ENCODE measurements at places on chromosomes 1 and 21.

DNA sequence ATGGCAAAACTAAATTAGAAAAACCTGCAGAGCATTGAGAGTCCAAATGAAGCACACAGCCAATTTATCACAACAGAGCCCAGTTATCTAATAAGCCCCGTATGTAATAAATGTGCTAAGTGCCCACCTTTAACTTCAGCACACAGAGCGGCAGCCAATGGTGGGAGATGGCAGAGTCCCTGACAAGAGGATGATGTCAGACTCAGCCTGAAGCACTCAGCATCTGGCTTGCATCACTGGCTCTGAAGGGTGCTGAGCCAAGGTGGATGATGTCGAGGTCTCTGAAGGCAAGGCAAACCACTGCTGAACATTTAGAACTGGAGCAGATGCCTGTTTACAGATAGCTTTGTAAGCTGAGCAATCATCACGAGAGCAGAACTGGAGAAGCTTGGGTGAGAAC is 118.3 kb downstream of the NUF2 start:
- DNase-seq: no peak

DNA sequence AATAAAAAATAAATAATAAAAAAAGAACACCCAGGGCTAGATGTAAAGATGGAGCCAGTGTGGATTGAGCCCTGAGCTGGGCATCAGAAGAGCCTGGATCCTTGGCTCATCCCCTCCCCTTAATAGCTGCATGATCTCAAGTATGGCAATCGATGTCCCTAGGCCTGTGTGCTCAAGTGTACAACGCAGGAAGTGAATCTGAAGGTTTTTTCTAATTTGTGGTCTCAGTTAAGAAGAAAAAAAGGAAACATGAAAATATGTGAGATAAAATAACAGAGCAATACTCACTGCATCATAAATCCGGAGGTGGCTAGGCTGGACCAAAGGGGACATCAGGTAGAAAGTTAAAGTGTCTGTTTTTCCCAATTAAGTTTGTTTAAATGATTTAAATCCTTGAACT is 47.3 kb upstream of the SLC44A3 start:
- no peak for DNase-seq

DNA sequence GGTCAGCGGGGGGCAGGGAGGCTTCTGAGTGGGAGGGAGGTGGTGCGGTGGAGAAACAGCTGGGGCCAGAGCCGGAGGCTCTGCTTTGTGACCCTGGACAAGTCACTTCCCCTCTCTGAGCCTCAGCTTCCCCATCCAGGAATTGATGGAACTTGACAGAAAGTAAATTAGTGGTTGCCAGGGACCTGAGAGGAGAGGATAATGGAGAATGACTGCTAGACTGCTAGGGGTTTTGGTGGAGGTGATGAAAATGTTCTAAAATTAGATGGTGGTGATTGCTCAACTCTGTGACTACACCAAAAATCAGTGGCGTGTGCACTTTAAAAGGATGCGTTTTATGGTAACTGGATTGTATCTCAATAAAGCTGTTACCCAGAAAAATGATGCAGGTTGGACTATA is 100.9 kb downstream of the ARHGEF10L start:
- no peak for DNase-seq

DNA sequence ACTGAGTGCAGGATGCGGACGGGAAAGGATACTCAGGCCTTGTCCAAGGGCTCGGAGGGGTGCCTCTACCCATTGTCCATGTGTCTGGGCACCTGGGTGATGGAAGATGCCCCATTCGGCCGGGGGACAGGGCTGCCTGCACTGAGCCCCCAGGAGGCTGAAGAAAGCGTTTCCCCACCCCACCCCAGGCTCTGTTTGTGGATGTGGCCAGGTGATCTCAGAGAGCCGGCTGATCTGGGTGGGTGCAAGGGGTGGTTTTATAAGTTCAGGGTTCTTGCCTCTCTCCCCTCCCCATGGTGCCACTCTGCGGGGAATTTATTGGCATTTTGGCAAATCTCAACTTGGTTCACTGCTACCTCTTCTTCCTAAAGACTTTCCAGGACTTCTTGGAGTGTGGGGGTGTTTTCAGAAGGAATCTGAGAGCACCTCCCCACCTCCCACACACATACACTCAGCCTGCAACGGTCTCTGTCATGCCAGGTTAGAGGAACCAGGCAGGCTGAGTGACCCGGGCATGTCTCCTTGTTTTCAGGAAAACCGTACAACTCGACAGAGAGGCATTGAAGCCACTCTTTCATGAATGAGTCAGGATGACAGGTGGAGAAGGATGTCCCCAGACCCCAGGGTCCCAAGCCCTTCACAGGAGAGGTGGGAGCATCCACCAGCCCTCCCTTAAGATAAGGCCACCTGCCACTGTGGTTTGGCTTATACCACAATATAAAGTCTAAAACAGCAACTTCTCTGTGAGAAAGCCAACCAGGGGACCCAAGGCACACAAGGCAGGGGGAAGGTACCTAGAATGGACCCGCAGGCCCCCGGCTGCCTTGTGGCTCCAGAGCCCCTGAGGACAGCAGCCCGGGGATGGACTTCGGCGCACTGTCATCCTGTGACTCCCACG is 174.9 kb downstream of the ETS2 start:
- no peak for DNase-seq

- no peak for DNase-seq
These were observed 376.4 kb upstream of the LRRC7 start for GRCh38 chr1:69191335-69191734.

- no peak for DNase-seq
These were observed 43.6 kb downstream of the FAAH start for GRCh38 chr1:46437723-46438122.

DNA sequence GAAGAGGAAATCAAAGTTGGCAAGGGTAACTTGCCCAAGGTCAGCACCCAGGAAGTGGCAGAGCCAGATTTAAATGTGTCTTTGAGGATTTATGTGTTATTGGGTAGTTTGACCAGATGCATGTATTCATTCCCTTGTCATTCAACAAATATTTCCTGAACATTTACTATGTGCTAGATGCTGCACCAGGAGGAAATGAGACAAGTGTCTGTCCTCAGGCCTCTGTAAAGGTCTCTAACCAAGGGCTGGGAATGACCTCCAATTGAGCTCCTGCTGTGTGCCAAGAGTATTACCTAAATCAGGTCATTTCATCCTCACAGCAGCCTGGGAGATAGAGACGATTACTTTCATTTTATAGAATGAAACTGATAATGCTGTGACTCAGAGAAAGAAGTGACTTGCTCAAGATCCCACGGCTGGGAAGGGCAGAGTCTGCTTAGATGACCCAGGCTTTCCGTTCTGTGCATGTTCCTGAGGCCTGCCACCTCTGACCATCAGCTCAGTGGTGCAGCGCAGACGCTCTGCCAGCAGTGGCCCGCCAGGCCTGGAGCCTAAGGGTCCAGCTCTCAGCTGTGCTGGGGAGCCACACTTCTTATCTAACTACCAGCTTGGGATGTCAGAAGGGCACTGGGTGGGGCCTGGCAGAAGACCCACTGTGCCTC is 3.5 kb upstream of the TTC22 start:
- DNase-seq: no peak

GRCh38 chr1:31938184-31938975 is at the start of gene PTP4A2:
Gene PTP4A2 (minus strand): TSS chr1:31938368. CDS start chr1:31919065, 19,303 bp downstream.
- peak; percentile 95 for DNase-seq

DNA sequence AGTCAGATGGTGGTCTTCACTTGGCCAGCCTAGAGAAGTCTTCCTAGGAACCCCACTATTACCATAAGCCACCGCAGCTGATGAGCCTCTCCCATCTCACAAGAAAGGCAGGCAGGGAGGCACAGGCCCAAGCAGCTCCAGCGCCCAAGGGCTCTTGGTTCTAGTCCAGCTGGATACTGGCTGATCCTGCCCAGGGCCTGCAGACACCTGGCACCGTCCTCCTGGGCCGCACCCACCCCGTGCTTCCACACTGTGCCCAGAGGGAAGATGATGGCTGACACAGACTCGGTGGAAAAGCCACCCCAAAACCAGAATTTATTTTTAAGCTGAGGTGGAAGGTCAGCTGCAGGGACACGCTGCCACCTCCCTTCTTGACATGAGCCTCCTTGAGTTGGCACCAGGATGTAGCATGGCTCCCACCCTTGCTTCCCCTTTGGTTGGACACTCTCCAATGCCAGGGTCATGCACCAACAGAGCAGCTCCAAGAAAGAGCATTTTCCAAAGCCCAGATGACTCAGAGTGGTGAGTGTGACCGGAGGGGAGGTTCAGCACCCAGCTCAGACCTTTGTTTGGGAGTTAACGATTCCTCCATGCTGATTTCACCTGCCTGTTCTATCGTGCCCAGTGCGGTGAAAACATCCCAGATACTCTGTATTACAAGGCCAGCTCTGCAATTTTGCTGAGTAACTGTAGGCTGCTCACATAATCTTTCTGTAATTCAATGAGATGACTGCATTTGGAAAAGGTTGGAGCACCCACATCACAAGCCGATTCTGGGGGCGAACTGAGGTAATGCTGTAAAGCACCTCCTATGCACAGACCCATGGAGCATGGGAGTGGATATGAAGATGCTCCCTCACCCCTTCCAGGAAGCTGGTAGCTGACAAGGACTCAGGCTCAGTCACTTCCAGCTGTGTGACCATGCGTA is 63.1 kb upstream of the SLC2A1 start:
- no peak for DNase-seq

DNA sequence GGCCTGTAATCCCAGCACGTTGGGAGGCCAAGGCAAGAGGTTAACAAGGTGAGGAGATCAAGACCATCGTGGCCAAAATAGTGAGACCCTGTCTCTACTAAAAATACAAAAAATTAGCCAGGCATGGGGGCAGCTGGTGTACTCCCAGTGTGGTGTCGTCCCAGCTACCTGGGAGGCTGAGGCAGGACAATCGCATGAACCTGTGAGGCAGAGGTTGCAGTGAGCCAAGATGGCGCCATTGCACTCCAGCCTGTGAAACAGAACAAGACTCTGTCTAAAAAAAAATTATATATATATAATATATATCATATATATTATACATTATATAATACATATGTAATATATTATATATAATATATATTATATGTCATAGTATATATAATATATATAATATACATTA is 249.2 kb upstream of the TPTE start:
- peak; percentile 0 for DNase-seq

DNA sequence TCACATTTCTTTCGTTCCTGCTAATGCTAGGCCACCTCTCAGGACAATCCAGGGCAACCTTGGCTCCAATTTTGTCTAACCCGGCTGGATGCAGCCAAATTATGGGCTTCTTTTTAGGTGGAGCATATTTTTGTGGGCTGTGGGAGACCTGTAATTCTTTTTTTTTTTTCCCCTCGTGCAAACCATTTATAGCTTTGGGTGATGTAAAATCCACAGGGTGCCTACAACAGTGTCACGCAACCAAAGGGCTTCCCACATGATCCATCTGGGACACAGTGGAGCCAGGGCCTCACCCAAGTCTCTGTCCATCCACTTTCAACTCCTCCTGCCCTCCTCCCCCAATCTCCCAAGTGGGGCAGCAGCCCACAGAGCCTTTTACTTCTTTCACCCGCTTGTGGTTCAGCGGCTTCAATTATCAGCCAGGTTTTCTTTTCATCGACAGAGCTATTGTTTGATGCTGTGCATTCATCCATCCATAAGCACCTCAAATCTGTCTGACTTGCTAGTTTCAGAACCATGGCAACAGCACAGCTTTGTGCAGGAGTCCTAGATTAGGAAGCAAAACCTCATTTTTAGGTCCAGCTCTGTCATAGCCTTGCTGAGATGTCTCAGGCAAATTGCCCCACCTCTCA is 10.0 kb upstream of the OVAAL start:
- DNase-seq: no peak

GRCh38 chr1:37932759-37933158 is 14.1 kb downstream of the INPP5B start:
- DNase-seq: no peak

DNA sequence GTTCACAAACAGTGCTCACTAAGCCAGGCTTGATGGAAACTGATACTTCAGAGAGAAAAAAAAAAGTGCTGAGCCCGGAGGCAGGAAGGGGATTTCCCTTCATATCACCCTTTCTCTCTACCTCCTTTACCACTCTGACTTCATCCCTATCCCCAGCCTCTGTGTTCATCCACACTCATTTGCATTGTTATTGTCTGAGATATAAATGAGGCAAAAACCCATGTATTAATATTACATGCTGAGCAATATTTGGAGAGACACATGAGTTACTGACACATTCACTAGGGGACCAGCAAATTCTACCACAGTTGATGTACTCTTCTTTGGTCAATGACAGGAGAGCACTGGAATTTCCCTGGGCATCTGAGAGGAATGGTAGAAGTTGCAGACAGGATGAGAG is 175.8 kb downstream of the TNFSF18 start:
- no peak for DNase-seq

All from GM10248 (cell line).